ENCODE measurements at places on chromosomes 2 and 18.

GRCh38 chr2:149611100-149611820 is 23.7 kb upstream of the MMADHC start:
- DNase-seq: no peak

DNA sequence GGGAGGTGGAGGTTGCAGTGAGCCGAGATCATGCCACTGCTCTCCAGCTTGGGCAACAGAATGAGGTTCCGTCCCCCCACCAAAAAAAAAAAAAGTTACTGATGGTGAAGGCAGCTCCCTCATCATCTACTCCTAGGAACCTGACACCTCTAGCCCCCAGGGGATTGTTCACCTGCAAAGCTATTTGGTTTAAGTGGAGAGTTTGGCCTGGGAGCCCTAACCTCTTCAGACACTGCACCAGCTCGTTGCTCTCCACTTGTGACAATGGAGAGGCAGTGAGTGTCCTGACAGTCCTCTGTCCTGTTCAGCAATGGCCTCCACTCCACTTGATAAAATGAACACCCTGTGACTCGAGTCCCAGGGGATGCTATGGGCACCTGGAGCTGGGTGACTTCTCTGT is 43.5 kb downstream of the ATP6V1C2 start:
- no peak for DNase-seq

- no peak for DNase-seq
Measured at GRCh38 chr2:180505203-180505602, 475.2 kb upstream of the UBE2E3 start.

DNA sequence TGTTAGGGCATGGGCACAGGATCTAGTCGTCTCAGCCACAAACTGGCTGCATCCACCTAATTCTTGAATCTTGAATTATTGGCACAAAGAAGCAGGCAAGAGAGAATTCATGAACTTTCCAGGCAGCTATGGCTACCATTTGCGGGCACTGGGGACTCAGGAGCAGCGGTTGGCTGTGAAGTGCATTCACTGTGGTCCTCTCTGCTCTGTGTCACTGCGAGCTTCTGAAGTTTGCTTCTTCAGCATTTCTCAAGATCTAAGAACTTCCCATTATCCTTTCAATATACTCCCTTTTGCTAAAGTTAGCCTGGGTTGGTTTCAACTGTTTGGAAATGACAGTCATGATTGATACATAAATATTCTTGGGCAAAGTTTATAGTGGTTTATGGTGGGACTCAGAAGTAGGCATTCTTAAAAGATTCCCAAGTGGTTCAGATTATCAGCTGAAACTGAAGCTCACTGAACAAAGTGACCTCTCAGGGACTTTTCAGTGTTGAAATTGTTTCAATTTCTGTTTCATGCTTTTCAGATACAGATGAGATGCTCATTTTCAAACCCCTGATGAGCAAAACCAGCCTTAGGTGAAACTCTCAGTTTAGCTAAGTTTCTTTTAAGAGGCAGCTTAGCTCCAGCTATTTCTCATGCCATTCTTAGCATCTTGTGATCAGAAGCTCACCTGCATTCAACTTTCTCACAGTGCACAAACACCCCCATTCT is 1258.3 kb upstream of the GYPC start:
- DNase-seq: no peak

DNA sequence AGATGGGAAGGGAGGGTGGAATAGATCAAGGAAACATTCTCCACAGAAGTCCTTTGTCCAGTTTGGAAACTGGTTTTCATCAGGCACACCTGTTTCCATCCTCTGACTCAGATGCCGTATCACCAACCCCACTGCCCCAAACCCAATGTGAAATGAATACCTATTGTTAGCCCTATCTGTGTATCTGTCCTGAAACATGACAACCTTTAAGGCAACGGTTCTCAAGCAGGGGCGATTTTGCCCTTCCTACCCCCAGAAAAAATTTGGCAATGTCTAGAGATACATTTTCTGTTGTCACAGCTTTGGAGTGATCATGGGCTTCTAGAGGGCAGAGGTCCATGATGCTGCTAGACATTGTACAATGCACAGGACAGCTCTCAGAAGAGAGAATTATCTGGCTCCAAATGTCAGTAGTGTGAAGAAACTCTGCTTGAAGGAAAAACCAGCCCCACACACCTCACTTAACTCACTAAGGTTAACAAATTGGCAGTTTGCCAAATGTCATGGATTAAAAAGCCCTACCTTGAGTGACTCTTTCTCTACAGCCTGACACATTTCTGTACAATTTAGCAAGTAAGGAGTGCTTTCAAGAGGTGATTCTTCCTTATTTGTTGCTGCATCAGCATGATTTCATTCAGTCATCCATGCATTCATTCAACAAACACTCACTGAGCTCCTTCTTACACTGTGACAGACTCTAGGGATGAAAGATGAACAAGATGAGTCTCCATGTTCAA is 3.4 kb downstream of the SCTR start:
- no peak for DNase-seq

DNA sequence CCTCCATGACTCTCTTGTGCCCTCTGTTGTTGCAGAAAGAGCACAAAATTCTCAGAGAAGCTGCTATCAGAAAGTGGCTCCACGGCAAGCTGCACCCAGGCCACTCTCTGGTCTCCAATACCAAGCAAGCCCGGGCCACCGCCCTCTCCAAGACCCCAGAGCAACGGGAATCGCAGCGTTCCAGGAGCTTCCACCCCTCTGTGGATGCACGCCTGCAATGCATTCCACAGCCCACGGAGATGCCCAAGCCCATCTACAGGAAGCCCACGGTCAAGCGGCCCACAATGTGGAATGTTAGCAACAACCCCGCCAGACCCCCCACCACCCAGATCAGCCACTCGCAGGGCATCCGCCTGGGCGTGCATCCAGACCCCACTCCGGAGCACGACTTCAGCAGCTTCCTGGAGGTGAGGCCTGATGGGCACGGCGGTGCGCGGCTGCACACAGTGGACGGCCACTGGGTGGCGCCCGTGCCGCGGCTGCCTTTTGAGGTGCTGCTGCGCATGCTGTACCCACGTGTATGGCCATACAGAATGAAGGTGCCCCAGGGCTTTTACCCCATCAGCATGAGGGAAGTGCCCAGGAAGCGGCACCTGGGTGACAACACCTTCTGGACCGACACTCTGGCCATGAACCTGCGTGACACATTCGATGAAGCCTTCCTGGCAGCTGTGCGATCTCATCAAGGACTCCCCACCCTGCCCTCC is 6.3 kb downstream of the ANKRD53 start:
- no peak for DNase-seq

DNA sequence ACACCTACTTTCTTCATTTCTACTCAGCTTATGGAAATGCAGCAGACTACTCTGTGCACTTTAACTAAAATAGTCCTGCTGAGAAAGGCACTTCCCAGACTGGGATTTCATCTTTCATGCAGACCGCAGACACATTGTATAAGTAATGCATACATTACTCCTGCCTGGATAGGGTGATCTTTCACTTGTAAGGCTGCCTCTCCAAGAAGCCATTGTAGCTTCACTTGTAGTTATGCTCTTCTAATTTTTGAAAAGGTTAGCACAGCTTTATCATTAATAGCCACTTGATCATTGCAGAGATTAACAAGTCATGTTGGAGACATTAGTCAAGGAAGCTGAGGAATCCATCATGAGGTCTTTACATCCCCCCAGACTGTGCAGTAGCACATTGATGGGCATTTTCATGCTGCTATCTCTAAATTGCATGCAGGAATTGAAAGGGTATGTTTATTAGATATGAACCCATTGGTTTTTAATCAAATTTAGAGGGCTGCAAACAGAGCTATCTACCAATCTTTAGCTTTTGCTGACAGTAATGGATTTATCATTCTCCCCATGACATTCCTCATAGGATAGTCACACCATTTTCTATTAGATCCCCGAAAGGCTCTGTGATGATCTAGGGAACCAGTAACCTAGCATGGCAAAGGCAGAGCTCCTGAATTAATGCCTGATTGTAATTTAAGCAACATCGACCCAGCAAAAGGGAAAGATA is 1074.7 kb upstream of the NXPH2 start:
- DNase-seq: no peak

- DNase-seq: no peak
Measured at GRCh38 chr2:132439703-132440398, 23.2 kb downstream of the GPR39 start.

DNA sequence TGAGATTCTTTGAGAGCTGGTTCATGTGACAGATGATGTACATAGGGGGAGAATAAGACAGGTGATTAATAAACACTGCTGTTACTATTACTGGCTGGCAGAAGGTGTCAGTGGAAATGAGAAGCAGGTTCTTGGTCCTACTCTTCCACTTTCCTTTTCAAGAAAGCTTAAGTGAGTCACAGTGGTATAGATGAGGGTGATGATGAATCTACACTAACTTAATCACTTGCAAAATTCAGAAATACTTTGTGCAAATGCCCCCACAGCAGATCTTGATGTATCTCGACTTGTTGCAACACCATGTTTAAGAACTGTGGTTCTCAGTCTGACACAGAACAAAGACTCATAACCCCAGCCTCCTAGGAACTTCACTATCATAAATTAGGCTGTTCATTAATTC is 35.9 kb upstream of the MGAT5 start:
- no peak for DNase-seq

GRCh38 chr18:37783771-37784170 is 218.2 kb upstream of the CELF4 start:
- DNase-seq: no peak

DNA sequence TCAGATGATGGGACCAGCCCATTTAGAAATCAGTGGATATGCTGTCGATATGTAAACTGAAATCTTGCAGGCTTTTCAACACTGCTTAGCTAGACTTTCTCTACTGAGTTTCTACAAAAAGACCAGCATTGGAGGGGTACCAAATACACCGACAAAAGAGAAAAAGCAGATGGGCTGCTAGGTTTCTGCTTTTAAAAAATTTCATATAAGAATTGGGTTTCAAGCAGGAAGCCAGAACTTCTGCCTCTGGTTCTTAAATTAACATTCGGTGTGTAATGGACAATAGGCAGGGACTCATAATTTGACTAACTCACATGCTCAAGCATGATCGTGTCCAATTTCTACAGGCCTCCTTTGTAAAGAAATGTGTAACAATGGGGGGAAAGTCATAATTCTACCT is 3.1 kb downstream of the ARL4C start:
- no peak for DNase-seq

DNA sequence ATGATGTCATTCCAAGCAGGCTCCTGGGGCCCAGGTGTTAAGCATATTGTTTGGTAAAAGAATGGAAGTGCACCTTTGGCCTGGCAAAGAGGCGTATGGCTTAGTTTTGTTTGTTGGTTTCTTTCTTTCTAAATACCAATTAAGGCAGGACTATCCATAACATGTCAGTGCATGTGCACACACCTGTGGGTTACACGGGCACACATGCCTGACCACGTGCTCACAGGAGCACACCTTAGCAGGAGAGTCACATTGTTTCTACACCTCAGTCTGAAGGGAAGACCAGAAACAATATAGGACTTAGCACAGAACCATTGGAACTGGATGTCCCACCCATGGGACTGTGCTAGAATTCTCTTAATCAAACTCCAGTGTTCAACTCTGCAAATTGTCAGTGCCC is 127.8 kb downstream of the FBXO15 start:
- no peak for DNase-seq

DNA sequence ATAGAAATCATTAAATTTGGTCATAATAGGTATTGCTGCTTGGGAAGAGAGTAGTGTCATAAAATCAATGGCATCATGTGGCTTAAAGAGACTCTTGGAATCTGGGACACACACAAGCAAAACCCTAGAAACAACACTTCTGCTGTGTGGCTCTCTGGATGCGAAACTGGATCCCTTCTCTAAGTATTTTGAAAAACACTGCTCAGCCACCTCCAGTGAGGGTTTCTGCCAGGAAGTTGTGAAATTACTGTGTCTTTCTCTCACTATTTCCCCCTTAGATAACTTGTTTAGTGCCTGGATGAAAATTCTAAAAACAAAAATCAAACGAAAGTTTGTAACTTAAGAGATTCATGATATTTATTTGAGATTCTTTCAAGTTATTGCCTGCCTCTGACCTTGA is 163.8 kb downstream of the RHBDD1 start:
- no peak for DNase-seq
